Endothelial cell (in vitro differentiated cells): ENCODE measurements at places on chromosomes 11 and 22.

- DNase-seq: peak; percentile 50
These were observed 9.5 kb downstream of the SLC16A8 start for GRCh38 chr22:38074181-38075104.

GRCh38 chr22:22848364-22848866, 39.2 kb upstream of the IGLL5 start:
- peak; percentile 75 for DNase-seq

DNA sequence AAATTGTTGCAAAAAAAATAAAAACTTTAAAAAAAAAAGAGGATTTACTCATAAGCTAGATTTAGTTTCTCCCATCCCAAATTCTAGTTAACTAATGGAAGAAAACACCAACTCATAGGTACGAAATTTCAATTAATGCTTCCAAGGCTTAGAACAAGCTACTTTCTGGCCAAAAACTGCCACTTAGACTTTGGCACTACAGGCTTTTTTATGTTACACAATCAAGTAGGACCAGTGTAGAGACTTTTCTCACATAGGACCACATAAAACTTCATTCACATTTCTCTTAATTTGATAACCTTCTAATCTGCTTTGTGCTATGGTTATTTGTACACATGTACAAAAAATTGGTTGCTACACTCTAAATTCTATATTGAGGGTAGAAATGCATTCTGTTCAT, 3.1 kb downstream of the ST13 start:
- DNase-seq: no peak

- no peak for DNase-seq
These were observed 30.6 kb downstream of the RAB30 start for GRCh38 chr11:83041126-83041525.

DNA sequence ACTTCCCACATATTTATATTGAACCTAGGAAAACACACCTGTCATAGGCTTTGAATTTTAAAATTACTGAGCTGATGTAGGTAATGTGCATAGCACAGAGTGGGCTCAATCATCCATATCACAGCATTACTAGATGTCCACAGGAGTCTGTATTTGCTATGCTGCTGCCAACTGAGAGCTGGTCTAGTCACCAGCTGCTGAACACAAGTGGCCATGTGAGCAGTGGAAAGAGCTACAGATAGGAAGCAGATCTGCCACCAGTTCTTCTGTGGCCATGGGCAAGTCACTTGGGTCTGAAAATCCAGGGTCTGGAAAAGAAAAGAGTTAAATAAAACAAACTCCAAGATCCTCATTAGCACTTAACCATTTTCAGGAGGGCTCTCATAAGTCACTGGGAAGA, 91.8 kb downstream of the APIP start:
- DNase-seq: no peak

DNA sequence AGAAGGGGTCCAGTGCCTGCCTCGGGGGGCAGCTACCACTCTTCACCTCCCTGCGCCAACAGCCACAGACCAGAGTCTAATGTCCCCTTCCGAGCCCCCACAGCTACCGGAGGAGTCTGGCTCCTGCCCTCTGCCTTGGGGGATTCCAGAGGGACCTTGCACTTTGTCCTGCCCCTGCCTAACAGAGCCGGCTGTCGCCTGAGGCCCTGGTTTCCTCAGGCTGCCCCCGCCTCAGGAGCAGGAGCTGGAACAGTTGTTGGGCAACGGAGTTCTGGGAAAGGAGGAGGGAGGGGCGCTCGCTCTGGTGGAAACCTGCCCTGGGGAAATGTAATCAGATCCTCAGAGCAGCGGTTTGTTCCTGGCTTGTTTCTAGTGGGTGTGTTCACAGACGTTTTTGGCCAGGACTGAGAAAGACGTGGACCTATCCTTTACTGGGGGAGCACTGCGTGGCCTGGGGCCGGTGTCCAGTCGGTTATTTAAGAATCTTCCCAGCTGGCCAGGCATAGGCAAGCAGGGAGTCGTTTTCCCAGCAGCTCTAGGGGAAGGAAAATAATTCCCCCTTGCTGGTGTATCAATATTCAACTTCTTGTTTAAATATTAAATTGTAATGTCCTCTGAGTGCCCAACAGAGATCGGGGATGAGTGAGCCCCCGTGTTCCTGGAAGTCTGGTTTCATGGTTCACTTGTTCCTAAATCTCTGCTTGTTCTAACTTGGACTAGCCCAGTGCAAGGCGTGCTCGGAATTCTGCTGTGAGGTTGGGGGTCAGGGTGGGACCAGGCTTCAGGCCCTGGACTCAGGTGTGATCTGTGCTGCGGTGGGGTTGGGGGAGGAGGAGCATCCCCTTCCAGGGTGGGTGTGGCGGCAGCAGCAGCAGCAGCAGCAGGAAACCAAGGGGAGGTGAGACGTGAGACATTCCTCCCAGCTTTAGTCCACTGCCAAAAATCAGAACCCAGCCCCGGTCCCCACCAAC, 32.1 kb downstream of the A4GALT start:
- DNase-seq: peak; percentile 49

- no peak for DNase-seq
These were observed 126.2 kb upstream of the SERPIND1 start for GRCh38 chr22:20647586-20648305.

GRCh38 chr22:42934338-42934737, 77.3 kb upstream of the ARFGAP3 start:
- no peak for DNase-seq

DNA sequence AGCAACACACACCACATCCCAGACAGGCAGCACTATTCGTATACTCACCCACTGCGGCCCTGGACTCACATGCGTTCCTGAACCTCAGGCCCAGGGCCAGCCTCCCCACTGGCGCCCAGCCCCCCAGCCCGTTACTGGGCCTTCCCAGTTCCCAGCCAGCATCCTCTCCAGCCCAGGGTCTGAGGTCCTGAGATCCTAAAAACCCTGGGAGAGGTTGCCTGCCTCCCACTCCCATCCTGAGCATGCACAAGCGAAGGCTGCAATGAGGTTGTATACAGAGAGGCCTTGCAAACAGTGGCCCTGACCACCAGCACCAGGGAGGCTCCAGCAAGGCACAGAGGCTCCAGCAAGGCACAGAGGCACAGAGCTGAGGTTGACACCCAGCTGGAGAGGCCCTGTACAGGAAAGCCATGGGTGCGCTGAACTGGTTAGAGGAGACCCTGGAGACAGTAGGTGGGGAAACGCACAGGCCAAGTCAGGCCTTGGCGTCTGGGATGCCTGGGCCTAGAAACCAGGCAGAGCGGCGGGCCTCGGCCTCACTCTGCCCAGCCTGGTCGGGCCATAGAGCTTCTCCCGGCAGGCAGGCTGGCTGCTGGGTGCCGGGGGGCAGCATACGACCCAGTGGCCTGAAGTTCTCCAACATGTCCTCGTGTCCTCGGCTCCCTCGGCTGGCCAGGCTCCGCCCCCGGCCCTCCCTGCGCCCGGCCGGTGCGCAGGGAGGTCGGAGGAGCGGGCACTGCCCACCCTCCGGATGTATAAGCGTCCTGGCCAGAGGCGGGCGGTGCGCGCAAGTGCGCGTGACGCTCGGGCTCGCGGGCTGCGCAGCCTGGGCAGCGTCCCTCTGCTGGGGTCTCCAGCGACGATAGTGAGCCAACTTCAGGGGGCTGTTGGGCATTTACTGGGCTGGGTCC, 2.3 kb upstream of the TBX1 start:
- no peak for DNase-seq

GRCh38 chr11:72580642-72580950, 93.6 kb downstream of the PDE2A start:
- DNase-seq: no peak

DNA sequence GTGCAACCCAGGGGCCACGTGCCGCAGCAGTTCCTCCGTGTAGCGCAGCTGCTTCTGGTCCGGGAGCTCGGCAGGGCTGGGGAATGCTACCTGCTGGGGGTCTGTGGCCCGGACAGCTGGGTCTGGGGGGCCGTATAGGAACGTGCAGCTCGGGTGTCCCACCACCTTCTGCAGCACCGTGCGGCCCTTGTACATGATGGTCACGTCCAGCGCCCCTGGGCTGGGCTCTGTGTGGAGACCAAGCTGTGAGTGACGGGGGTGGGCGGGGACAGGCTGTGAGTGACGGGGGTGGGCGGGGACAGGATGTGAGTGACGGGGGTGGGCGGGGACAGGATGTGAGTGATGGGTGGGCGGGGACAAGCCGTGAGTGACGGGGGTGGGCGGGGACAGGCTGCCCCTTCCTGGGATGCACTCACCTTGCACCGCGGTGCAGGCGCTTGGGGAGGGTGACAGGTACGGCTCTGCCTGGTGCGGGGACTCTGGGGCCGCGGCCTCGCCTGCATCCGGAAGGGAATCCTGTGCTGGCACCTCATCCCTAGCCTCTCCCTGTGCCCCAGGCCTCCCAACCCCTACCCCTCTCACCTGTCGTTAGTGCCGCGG, 2.3 kb downstream of the IRF7 start:
- no peak for DNase-seq

- no peak for DNase-seq
These were observed 10.3 kb upstream of the CDON start for GRCh38 chr11:126072801-126073594.

DNA sequence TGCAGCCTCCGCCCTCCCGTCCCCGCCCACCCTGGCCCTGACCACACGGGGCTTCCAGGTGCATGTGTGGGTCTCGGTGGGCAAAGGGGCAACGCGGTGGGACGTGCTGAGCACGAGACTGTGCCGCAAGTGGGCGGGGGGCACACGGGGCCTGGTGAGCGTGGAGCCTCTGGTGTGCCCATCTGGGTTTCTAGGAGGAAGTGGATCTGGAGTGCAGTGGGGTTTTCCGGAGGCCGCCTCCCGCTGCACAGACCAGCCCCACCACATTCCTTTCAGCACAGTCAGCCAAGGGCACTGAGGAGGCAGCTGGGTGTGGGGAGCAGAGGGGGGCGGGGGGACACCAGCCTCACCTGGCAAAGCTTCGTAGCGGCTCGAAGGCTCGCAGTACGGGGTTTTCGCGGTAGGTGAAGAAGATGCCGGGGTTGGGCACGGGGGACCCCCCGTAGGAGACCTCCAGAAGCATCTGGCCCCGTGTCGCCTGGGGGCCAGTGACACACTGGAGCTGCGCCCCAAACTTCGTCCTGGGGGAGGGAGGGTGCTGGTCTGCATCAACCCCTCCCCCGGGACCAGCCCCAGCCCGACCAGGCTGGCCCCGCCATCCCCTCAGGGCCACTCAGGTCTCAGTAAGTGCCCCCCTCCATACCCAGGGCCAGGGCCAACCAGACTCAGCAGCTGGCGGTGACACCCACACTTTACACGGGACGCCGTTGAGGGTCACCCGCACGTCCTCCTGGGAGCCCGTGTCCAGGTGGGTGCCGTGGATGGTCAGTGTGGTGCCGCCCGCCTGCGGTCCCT, 12.4 kb upstream of the MAPK11 start:
- no peak for DNase-seq

- DNase-seq: no peak
These were observed 5.5 kb downstream of the OPCML start for GRCh38 chr11:133526790-133527189.

- no peak for DNase-seq
These were observed 7.0 kb downstream of the CD82 start for GRCh38 chr11:44572436-44572835.

- no peak for DNase-seq
These were observed 557.7 kb downstream of the BRD1 start for GRCh38 chr22:49269928-49270327.

DNA sequence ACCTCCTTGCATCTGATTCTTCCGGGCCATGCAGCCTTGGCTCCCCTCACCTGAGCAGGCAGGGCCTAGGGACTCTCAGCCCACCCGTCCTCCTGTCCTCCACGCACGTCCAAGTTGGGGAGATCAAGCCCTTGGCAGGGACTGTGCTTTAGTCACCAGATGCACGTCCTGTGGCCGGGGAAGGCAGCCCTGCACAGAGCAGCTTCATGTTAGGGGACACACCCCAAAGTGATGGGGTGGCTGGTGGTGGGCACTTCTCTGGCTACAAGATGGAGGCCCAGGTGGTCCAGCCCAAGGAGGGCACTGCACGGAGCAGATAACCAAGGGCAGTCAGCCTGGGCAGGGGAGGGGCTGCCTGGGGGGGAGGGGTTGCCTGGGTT, 1.2 kb downstream of the MUC5B start:
- DNase-seq: no peak

GRCh38 chr11:44760917-44761550, 34.3 kb downstream of the TSPAN18 start:
- no peak for DNase-seq

DNA sequence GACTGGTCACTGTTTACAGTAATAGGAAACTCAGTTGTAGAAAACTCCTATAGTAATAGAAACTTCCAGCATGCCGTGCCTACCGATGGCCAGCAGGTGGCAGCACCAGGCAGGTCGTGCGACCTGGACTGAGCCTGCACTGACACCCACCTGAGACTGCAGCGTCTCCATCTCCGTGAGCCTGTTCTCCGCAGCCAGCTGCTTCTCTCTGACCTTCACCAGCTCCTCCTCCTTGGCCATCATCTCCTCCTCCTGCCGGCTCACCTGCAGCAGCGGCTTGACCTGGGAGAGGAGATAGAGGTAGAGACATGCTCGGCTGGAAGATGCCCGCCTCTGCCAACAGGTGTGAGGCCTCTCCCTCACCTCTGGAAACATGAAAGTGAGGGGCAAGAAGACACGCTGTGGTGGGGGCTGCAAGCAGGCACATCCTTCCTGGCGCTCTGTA, 48.5 kb downstream of the APOL1 start:
- peak; percentile 79 for DNase-seq

- DNase-seq: peak; percentile 63
These were observed 69.4 kb downstream of the OSBP2 start for GRCh38 chr22:30763815-30764673.

GRCh38 chr22:48538291-48538820, 1289.3 kb downstream of the BRD1 start:
- no peak for DNase-seq

DNA sequence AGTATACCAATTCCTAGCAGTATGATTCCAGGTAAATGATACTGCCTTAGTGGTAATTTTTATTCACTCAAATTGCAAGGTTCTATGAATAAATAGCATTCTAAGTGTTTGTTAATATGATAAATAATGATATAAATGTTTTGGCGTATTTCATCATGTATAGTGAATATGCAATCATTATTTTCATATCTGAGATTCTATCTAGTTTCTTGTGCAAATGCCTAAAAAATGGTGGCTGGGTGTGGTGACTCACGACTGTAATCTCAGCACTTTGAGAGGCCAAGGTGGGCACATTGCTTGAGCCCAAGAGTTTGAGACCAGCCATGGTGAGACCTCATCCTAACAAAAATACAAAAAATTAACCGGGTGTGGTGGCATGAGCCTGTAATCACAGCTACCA, 13.9 kb downstream of the HIPK3 start:
- no peak for DNase-seq

DNA sequence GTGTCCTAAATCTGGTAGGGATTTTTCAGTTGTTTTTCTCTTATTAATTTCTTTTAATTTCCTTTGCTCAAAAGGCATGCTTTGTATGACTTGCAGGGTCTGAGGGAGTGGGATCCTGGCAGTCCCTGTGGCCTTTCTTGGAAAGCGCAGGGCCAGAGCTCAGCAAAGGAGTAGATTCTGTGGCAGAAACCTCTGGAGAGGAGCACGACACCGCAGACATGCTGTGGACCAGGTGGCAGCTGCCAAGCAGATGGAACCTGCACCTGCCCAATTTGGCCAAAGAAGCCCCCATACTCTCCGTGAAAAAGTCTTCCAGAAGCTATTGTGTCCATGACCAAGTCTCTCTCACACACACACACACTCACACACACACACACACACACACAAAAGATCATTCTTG, 78.9 kb upstream of the FGF3 start:
- DNase-seq: no peak
